ENCODE measurements at places on chromosomes 1 and 21.

DNA sequence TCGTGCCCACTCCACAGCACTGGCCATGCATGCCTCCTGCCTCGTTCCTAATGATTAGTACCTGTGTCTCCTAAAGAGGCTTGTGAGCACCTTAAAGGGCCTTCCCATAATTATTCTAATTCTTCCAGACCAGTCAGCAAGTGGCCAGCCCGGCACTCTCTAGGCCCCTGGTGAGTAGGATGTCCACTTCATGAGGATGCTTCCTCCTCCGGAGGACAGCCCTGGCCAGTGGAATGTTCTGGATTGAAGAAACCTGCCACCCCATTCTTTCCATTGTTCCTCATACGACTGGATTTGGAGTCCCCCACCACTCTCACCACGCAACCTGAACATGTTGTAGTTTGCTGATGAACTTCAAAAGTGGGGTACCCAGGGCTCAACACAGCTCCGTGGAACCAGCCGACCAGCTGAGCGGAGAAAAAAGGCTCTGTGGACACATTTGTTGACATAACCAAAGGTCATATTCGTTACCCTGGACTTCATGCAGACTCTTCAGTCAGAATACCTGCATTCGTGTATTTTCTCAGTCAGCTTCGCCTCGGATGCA is 46.7 kb upstream of the LBR start:
- DNase-seq: no peak

GRCh38 chr1:150233359-150234308 is 2.3 kb downstream of the ANP32E start:
- DNase-seq: no peak

DNA sequence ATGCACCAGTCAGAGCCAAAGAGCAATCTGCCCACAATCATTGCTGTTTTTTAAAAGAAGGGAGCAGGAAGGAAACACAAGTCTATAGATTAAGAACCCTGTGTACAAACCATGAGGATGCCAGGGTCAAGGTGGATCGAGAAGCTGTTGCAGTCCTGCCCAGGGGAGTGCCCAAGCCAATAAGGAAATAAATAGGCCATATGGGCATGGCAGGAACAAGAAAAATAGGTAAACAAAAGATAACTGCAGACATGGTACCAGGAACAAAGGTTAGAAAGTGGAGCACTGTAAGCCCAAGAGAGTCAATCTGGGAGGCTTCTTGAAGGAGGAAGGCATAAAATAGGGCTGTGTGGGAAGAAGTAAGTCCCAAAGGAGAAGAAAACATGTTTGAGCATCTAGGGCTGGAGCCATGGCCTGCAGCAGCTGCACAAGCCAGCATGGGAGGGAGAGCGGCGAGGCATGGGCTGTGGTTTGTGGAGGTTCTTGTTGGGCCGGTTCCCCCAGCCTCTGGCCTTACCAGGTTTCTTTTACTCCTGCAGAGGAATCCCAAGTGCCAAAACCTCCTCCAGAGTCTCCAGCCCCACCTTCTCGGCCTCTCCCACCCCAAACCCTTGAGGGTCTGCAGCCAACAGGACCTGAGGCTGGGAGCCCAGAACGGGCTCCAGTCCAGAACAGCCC is 13.6 kb downstream of the INAVA start:
- DNase-seq: no peak

DNA sequence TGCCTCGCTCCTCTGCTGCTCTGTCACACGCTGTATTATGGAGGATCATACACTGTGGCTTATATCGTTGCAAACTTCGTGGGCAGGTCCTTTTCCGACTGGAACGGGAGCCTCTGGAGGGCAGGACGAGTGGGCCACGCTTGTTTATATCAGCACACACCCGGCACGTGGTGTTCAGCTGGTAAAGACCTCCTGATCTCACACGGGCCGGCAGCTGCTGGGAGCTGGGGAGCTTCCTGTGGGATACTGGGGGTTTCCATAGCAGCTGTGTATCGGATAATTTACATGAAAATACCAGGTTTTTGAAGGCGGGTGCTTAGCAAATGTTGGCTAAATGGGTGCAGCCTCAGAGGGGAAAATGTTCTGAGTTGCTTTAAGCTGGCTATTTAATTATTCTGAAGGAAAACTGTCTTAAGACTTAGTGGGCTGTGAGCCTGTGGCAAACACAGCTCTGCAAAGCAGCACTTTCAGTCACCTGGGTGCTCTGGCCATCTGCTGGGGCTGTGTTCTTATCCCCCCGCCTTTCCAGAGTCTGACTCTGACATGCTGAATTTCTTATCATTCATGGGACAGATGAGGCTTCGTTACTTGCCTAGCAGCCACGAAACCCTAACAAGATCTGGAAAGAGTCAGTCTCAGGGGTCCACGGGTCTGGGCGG is 103.6 kb upstream of the GCLM start:
- no peak for DNase-seq

DNA sequence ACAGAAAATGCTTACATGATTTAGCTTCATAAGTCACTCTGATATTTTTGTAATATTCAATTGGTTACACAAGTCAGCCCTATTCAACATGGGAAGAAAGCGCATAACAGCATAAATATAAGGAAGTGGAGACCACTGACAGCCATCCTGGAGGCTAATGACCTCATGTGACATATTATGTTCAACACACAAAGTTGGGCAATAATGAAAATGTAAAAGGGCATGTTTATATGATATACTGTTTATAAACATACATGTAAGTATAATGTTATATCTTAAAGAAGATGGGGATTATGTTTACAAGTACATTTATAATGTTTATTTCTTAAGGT is 30.2 kb downstream of the EVI5 start:
- no peak for DNase-seq

GRCh38 chr1:246169019-246169418 is 338.1 kb downstream of the SMYD3 start:
- DNase-seq: no peak

DNA sequence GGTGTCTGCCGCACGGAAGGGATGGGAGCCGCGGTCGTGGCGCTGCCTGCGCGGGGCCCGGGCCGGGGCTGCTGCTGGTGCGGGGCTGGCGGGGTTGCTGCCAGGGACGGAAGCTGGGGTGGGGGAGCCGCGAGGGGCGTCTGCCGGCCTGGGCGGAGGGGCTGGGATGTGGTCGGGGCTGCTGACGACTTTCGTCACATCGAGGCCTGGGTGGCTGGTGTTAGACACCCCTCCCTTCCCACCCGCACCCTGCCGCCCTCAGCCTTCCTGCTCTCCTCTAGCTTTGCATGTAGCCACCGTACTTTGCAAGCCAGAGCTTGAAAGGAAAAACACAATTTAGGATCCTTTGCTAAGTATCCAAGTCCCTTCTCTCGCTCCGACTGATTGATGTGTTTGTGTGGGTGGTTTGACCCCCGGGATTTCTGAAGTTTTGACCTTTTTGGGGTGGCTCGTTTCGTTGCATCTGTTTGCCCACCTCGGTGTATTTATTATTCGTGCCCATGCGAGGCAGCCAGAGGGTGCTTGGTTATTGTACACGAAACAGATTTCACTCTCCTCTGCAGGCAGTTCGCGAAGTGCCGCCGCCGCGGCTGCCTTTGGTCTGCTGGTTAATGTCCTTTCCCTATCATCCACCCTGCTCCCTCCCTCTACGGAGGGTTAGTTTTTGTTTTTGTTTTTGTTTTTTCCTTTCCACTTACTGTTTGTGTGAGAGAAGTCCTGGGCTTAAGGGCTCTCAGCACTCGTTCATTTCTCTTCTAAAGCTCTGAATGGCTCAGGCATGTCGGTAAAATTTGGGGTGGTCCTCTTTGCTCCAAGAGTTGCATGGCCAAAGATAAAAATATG is 868 bp downstream of the C1orf21 start:
- DNase-seq: peak; percentile 2

DNA sequence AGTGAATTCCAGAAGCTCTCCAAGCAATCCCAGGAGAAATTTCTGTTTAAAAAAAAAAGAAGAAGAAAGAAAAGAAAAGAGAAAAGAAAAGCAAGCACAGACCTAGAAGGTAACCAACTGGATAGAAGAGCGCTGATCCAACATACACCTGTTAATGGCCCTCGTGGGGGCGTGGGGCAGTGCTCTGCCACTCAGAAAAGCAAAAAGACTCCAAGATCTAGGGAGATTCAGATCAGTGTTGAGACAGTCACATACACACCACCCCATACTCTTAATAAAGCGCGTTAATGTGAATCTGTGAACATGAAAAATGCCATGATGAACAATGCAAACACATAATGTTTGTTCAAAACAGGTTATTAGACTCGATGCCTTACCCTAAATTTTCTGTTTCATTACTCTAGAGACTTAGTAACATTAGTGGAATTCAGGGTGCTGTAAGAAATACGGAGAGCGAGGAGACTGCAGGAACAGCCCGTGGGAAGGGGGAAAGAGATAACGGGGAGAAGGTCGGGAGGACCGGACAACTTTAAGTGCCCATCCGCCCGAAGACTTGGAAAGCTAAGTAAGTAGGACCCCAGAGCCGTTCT is 406 bp downstream of the NME7 start:
- no peak for DNase-seq

GRCh38 chr1:41724926-41725325 is 193.8 kb downstream of the HIVEP3 start:
- no peak for DNase-seq

DNA sequence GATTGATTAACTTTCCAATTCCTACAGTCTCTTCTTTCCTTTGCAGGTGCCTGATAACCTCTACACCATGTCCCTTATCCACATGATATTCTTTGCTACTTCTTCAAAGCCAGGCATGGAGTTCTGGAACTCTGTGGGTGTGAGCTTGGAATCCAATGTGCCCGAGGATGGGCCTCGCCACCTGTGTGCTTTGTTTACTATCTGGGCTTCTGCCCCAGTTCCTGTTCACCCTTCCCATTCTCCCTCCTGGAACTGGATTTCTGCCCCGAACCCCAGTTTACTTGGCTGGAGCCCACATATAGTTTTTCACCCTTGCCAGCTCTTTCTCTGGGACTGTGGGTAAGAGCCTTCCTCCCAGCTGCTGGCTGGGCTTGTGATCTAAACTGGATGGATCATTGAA is 75.2 kb upstream of the AK4 start:
- DNase-seq: no peak

GRCh38 chr1:119544165-119544762 is 37.3 kb downstream of the HSD3B1 start:
- no peak for DNase-seq

- DNase-seq: no peak
Measured at GRCh38 chr1:223326776-223327175, 37.2 kb downstream of the SUSD4 start.

DNA sequence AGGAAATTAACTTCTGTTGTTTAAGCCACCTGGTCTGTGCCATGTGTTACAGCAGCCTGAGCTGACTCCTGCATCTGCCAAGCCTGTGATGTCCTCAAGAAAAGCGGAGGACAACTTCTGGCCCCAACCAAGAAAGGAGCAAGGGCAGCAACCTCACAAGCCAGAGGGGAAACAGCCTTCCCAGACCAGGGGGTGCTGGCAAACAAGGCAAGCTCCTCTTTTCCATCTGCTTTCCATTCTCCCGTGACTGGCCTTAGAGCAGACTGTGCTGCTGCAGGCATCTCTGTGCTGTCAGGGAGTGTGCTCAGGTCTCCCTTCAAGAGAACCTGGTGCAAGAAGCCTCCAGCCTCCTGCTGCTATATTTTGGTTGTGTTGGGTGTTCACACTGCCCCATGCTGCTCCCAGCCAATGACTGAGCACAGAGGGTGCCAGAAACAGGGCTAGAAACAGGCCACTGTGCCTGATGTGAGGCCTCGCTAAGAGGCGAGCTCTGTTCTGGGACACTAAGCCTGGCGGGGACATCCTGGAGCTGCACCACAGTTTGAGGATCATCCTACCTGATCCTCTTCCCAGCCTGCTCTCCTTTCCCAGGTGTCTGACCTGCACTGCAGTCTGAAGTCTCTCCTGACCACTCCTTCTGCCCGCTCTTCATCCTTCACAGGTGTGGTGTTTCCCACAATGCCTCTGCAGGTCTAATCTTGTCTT is 27.5 kb upstream of the SLAMF9 start:
- no peak for DNase-seq

- no peak for DNase-seq
Measured at GRCh38 chr1:62476525-62477219, 39.8 kb downstream of the USP1 start.

DNA sequence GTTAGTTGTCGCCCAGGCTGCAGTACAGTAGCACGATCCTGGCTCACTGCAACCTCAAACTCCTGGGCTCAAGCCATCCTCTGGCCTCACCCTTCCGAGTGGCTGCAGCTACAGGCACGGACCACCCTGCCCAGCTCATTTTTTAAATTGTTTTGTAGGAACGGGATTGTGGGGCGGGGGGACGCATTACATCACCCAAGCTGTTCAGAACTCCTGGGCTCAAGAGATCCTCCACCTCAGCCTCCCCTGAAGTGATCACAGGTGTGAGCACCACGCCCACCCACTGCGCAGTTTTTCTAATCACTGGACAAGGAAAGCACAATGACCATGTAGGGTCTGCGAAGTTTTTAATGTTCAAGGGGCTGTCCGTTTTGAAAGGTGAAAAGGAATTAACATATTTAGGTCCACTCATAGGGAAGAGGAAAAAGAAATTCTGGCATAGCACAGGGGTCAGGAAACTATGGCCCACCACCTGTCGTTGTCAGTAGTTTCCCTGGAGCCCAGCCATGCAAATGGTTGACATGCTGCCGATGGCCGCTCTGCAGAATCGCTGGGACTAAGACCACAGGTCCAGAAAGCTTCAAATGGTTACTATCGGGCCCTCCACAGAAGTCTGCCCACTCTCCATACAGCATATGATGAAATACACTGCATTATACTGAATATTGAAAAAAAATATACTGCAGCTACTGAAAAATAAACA is 26.0 kb downstream of the SETD4 start:
- DNase-seq: no peak

GRCh38 chr1:63665824-63666223 is 72.6 kb downstream of the PGM1 start:
- no peak for DNase-seq

GRCh38 chr1:239922778-239923522 is 168.7 kb upstream of the FMN2 start:
- no peak for DNase-seq

- DNase-seq: no peak
Measured at GRCh38 chr1:237042526-237042891, 525 bp downstream of the RYR2 start.

- DNase-seq: no peak
Measured at GRCh38 chr1:45206808-45207623, 611 bp upstream of the ZSWIM5 start.

GRCh38 chr1:107124694-107125093 is 16.1 kb upstream of the NTNG1 start:
- no peak for DNase-seq

- DNase-seq: no peak
Measured at GRCh38 chr1:66439031-66439740, 94.8 kb upstream of the SGIP1 start.

Data from T-helper 9 cell (primary cell).